NCI-H2081 (cell line): ENCODE measurements at places on chromosomes 7 and 10.

- DNase-seq, result no peak
These were observed 94.4 kb downstream of the WDR37 start for GRCh38 chr10:1150638-1150955.

GRCh38 chr10:1744524-1744923 is 7.2 kb upstream of the ADARB2 start:
- no peak for DNase-seq

- no peak for DNase-seq
These were observed 1203.8 kb downstream of the SORCS3 start for GRCh38 chr10:105844676-105845570.

DNA sequence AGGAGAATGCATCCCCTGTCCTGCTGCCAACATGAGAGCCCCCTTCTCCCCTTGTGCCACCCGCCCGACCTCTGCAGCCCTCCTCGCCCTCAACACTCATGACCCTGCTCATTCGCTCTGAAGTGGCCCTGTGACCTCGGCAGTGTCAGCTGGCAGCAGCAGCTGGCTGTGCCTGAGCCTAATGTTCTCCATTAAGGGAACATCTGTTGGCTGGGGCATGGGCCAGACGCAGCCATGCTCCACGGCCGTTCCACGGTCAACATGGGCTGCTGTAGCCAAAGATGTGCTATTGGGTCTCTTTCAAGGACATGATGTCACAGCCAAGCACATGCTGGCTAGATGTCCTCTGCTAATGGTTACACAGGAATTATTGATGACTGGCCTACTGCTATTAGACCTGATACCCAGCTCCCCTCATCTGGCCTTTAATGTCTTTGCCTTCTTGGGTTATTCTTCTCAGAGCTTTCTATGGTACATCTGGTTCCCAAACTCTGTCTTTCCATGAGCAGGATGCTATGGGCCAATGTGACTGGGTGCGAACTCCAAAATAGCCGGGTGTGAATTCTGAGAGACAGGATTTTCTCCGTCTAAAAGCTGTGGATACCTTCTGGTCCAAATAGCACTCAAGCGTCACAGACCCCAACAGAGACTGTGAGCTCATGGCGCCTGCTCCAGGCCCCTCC is 22.4 kb downstream of the ADCYAP1R1 start:
- DNase-seq, result no peak

DNA sequence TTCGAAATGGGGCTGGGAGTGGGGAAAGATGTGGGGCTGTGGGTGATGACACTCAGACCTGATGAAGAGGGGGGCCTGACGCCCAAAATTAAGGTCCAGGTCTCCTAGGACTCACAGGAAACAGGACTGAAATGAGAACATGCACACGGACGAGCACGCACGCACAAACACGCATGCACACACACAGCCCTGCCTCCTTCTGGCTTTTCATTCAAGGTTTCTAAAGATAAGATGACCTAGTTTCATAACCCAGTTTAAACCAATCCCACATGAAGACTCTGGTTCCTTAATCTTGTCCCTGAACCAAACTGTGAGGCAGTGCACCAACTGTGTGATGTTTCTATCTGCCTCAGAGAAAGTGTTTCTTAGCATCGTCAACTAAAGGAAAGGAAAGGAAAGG is 162.0 kb downstream of the DGKI start:
- no peak for DNase-seq

DNA sequence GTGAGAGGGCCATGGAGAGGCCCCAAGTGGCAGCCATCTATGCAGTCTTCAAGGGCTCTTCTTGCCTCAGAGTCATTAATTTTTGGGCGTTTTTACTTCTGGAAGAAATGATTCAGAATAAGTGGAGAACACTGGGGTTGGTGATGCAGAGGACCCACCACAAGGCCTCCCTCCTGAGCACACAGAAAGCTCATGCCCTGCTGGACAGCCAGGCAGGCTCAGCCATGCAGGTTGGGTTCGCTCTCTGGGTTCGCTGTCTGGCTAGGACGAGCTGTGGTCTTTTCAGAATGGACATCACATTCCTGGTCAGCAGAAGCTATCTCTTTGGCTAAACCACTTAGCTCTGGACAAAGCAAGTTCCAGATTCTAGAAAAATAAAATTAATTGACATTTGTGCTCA is 480.8 kb downstream of the RPS24 start:
- DNase-seq, result no peak
